ENCODE measurements at places on chromosomes 16 and 17.

GRCh38 chr17:61259360-61259759 lies 140.3 kb upstream of the TBX2 start:
- no peak for DNase-seq

GRCh38 chr17:76085731-76086366 lies 6.9 kb downstream of the ZACN start:
- no peak for DNase-seq

DNA sequence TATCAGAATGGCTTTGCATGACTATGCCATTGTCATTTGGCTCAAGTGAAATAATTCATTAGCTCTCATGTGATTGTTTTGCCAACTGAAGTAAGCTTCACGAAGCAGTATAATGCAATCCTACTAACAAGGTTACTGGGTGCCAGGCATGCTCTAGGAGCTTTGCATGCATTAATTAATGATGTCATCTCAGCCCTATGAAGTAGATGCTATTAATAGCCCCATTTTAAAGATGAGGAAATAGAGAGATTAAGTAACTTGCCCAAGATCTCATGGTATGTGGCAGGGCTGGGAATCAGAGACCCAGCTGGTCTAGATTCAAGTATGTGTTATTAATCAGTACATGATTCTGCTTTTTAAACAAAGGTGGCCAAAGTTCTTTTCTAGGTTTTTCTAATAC lies 14.1 kb downstream of the KRT39 start:
- no peak for DNase-seq

DNA sequence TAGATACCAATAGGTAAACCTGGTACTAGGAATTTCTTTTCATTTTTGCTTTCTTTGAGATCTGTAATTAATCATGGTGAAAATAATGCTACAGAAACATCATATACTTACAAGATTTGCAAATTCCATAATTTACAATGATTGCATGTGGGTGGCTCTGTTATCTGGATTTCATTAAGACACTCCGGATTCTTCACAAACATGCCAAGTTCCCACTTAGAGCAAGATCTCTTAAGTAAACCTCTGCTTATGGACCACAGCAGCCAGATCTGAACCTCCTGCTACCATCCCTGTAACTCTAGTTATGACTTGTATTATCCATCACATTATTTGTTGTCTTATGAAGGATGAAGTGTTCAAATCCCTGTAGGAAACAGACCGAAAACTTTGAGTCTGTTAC lies 424.7 kb downstream of the CDH13 start:
- DNase-seq: no peak
